NCI-H524 treated with DMSO at 0.1 percent for 48 hours (cell line): ENCODE measurements at places on chromosomes 1 and 21.

DNA sequence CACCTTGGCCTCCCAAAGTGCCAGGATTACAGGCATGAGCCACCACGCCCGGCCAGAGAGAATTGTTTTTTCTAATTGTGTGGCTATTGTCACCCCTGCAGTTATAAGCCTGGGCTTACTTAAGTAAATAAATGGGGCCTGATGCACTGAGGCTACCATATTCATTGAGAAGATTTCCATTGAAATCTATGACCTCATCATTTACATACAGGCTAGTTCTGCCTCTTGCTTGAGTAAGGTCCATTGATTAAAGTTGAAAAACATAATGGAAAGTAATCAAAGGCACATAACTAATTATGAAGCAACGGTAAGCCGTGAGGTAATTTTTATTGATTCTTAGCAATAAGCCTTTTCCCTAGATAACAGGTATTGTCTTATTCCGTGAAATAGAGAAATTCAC, 788.9 kb downstream of the ADGRL2 start:
- DNase-seq = no peak

DNA sequence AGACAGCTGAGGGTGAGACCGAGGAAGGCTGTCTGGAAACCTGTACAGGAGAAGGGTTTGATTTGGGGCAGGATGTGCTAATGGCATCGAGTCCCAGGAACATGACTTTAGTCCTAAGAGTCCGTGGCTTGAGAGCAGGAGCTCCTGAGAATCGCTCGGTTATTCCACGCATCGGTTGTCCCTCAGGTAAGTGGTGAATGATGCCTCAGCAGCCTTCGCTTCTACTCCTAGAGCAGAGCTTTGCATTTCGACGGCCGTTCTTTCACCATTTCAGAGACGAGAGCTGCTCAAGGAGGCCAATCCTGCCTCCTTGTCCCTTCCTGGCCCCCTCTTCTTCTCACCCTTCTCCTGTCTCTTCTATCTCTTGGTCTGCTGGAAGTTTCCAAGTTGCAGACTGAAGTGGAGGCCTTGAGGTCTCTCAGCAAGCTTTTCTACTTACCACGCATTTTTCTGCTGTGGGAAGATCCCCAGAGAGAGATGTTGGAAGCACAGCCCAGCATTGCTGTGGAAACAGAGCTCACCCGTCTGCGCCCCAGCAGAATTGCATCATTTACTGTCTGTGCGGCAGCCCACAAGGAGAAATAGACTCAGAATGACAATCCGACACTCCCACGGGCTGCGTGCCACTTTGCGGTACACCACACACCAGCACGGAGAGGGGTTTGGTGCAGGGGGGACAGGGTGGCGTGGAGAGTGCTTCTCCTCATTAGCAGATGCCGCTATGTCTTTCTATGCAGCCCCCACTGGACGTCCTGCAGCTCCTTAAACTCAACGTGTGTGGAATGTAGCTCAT, 270.7 kb upstream of the C1orf174 start:
- no peak for DNase-seq

GRCh38 chr1:115170377-115170776, 81.1 kb upstream of the TSPAN2 start:
- no peak for DNase-seq

DNA sequence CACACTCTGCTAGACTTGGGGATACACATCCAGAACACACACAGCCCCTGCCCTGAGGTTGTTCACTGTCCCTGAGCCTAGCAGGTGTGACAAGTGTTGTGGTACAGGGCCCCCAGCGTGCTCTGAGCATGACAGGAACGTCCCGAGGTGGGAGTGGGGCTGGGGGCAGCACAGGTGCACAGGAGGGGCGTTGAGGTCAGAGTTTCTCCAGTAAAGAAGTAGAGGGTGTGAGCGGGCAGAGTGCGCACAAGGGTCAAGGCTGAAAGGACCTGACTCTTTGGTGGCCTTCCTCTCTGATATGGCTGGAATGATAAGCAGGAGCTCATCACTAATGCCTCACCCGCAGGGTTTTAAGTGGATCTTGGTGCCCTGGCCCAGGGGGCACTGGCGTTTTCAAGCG, 1.3 kb upstream of the FALEC start:
- no peak for DNase-seq

- DNase-seq = no peak
These were observed 456 bp downstream of the PTPN14 start for GRCh38 chr1:214550857-214551435.

GRCh38 chr1:43565600-43566360, 35.1 kb downstream of the PTPRF start:
- DNase-seq = peak; percentile 54

DNA sequence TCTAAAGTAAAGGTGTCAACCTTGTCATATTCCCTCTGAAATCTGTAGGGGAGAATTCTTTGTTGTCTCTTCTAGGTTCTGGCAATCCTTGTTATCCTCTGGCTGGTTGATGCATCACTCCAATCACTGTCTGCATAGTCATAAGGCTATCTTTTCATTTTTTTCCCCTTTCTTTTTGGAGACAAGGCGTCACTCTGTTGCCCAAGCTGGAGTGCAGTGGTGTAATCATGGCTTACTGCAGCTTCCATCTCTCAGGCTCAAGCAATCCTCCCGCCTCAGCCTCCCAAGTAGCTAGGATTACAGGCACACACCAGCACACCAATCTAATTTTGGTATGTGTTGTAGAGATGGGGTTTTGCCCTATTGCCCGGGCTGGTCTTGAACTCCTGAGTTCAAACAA, 12.9 kb downstream of the DPYD start:
- DNase-seq = no peak

DNA sequence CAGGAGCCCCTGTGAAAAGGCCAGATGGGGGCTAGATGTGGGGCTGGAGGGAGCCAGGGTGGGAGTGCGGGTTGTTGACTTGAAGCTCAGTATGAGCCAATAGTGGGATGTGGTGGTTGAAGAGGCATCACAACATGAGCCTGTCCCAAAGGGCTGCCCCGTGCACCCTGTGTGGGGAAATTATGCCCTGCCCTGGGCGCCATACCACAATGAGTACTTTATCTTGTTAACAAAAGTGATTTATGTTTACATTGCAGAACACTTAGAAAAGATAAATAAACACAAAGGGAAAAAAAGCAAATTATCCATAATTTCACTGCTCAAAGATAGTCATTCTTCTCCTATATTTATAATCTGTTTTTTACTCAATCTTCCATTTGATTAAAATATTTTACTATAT, 1.6 kb upstream of the NFASC start:
- no peak for DNase-seq

DNA sequence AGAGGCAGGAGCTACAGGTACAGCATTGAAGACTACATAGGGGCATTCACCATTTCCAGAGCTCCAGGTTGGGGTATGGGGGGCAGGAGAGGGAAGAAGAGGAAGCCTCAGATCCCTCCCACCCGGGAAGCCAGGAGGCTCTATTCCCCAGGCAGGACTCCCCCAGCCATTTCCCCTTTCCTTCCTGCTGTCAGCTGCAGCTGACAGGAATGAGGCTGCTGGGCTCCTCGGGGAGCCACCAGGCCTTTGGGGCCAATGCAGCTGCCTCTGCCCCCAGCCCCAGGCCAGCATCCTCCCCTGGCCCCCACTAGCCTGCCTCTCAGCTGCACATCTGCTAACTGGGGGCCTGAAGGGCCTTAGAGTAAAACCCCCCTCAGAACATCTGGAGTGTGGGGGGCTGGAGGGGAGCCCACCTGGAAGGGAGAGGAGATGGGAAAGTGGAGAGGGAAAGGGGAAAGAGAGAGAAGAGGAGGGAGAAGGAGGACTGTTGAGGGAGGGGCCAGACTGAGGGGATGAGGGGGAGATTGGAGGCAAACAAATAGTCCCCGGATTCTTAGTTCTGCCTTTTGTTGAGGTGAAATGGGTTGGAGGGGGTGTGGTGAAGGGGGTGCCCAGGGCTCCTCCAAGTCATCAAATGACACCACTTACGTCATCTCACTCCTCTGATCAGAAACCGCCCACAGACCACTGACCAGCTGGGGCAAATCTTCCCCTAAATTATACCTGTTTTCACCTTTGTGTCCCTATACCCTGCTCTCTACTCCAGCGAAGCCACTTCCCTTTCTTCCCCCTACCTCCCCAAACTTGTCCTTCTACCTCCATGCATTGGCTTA, 58.0 kb downstream of the LGR6 start:
- DNase-seq = no peak

DNA sequence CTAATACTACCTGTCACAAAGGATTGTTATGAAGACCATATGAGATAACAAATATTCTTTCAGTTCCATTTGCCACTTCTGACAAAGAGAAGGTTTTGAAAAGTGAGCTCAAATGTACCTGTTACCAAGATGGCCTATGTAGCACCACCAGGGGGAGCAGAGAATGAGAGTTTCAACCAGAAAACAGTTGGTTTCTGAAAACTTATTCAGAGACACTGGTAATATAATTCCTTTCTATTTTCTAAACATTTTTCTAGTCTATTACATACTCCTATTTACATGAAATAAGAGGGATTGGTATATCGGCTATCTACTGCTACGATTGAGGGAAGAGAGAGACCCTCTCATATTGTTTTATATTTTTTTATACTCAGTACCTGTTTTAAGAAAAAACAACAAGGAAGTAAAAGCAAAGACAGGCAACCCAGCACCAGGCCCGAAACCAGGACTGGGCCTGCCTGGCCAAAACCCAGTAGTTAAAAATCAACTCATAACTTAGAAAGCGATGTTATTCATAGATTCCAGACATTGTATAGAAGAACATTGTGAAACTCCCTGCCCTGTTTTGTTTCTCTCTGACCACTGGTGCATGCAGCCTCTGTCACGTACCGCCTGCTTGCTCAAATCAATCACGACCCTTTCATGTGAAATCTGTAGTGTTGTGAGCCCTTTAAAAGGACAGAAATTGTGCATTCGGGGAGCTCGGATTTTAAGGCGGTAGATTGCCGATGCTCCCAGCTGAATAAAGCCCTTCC, 48.3 kb downstream of the IL23R start:
- no peak for DNase-seq

DNA sequence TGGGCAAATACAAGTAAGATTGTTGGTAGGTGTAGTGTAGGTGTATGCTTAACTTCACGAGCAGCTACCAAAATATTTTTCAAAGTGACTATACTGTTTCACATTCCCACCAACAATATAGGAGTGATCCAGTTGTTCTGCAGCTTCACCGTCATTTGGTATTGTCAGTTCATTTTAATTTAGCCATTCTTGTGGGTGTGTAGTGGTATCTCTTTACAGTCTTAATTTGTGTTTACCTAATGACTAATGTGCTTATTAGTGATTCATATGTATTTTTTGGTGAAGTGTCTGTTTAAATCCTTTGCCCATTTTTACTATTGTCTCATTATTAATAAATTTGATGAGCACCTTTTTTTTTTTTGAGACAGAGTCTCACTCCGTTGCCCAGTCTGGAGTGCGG, 35.4 kb downstream of the RCSD1 start:
- no peak for DNase-seq

DNA sequence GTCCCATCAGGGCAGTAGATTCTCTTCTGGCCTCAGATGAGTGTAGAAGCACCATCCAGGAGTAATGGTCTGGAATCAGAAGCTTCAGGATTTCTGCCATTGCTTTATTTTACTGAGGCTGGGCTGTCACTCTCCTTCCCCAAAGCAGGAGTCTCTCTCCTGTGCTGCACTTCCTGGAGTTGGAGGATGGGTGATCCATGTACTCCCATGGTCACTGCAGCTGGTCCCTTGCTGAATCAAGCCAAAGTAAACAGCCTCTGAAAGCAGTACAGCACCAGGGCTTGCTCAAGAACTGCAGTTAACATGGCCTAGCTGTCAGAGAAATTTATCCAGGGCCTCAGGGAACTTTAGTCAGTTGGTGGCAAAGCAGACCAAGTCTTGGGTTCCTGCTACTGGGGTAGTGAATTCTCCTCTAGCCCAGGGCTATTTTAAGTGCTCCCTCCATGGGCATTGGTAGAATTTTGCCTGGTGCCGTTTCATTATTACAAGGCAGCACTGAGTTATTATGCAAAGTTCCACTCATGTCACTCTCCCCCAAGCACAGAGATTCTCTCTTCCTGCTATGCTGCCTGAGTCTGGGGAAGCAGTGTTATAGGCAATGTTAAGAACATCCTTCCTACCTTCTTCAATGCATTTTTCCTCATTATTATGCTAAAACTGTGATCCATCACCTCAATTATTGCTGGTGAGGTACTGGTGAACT, 29.5 kb downstream of the DRAM2 start:
- no peak for DNase-seq

GRCh38 chr21:34882719-34883131, 166.4 kb downstream of the RUNX1 start:
- no peak for DNase-seq

DNA sequence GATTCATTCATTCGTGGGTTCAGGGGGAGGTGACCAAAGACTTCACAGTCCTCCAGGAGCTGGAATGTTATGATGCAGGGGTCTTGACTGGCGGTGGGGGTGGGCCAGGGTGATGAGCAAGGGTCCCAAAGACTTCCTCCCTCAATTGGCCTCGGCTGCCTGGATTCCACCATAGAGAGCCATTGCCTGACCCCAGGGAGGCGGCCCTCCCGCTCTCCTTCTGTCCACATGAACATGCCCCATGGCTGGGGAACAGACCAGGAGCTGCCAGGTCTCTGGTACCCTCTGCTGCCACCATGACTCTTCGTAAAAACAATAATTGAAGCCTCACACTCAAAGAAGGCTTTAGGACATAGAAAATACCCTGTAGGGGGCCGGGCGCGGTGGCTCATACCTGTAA, 102.5 kb upstream of the CASZ1 start:
- no peak for DNase-seq

- no peak for DNase-seq
These were observed 166.1 kb downstream of the PDE4B start for GRCh38 chr1:65958561-65959350.

DNA sequence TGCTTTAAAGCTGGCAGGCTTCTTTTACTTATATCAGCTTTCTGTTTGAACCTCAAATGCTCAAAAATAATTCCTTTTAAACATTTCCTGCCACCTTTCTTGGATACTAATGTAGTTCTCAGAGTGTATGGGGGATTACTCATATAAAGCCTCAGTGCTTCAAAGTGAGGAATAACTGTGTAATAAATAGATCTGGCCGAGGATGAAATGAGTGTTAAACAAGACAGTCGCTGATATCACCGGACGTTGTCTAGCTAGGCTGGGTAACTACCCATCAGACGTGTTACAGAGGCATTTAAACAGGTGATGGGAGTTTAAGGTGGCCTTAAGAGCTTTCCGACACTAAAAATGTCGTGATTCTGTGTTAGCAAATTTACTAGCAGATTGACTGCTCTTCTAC, 53.1 kb downstream of the VANGL2 start:
- DNase-seq = no peak

GRCh38 chr1:214363386-214363785, 82.4 kb downstream of the SMYD2 start:
- no peak for DNase-seq
